Thymus (tissue), 14 donors: ENCODE measurements at places on chromosomes 5 and 9.

GRCh38 chr5:29169886-29170285 is 2023.6 kb upstream of the CDH6 start:
- DNase-seq, result no peak

DNA sequence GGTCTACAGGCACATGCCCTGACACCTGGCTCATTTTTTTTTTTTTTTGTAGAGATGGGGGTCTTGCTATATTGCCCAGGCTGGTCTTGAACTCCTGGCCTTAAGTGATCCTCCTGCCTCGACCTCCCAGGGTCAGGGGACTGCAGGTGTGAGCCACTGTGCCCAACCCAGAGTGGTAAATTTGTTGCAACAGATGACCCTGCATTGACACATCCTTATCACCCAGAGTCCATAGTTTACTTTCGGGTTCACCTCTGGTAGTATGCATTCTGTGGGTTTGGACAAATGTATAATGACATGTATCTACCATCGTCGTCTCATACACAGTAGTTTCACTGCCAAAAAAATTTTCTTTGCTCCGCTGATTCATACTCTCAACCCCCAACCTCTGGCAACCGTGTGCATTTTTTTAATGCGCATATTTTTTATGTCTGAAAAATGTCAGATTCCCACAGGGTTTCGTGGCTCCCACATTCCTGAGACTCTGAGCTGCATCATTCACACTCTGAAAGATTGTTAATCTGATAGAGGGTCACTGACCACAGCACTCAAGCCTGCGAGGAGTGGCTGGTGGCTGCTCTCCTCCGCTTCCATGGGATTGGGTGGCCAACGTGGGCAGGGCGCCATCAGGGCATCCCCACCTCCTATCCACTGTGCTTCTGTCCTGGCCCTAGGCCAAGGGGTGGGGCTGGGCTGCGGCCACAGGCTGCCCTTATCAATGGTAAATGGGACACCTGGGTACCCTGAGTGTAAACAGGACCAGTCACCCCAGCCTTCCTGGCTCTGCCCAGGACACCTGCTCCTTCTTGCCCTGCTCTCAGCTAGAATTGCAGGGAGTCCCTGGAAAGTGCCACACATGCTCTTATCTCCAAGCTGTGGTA is 9.6 kb downstream of the NDST1 start:
- no peak for DNase-seq

DNA sequence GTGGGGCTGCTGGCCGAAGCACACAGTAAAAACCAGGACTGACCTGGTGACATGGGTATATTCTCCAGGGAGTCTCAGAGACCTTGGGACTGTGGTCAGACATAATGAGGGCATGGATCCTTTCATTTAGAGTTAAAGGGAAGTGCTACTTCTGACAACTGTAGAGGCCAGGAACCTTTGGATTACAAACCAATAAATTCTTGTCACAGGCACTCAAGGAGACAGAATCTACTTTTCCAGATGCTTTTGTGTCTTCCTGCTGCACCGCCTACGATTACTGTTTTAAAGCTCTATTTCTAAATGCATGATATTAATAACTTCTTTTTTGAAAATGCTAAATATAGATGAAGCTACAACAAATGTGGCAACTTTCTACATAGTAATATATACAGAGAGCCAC is 106.5 kb upstream of the LPAR1 start:
- DNase-seq, result no peak

DNA sequence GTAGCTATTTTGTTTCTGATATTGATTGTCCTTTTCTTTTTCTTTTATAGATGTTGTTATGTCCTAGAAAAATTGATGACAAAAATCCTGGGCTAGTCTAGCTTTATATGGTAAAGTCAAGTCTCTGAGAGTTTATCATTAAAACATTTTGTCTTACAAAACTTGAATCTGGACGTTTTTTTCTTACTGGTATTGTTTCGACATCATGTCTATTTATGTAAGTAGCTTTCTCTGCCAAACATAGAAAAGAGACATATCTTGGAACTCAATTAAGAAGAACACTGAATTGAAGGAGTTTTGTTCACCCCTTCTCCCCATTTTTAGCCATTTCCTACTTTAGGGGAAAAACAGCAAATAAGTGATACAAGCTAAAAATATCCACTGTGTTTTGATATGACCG is 151.5 kb downstream of the ISOC1 start:
- DNase-seq, result no peak

- DNase-seq, result no peak
Measured at GRCh38 chr5:93620487-93621326, 37.7 kb downstream of the NR2F1 start.

GRCh38 chr5:17730421-17730820 is 96.2 kb downstream of the TAF11L14 start:
- DNase-seq, result no peak

- DNase-seq, result no peak
Measured at GRCh38 chr5:79401216-79401615, 112.7 kb downstream of the HOMER1 start.

DNA sequence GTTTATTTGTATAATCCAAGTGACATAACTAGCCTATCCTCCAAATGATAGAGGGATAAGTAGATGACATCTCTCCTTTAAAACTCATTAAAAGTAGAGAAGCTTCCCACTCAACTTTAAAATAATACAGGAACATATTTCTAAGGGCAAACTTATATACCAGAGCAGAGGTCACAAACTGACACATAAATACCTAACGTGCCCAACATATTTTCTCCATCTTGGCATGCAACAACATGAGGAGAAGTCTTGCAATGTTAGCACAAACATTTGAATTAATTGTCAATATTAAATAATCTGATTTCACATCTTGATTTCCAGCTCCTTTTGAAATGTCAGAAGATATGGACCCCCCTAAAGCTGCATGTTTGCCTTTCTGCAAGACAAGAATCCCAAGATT is 335.0 kb downstream of the DEPDC1B start:
- DNase-seq, result no peak

DNA sequence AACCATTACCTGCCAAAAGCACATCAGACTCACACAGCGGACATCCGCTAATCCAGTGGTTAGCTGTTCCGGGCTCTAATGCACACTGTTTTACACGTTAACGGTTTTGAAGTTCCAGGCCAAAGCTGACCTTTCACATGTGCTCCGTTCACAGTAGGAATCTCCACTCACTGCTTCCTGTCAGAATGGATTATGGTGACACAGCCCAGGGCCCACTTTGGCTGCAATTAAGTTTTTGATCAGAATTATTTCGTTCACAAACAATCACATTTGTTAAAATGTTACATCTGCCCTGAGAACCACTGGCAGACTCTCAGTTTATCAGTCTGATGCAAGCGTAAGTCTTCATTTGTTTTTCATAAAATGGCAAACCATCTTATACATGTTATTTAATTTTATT is 30.2 kb upstream of the CATSPER3 start:
- DNase-seq, result no peak

DNA sequence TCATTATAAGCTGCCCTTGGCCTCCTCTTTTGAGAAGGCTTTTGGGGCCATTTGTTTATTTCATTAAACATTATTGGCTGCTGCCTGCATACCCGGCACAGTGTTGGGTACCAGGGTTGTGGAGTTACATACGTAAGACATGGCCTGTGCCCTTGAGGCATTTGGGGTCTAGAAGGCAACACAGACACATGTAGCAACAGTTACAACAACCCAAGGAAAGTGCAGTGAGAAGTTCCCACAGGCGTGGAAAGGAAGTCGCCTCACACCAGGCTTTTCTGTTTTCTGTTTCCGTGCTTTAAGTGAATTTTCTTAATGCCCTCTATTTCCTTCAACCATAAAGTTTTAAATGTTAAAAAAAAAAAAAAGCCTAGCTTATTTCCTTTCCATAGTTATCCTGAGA is 47.4 kb downstream of the GALNT10 start:
- no peak for DNase-seq

- no peak for DNase-seq
Measured at GRCh38 chr5:106392766-106393165, 1278.0 kb downstream of the EFNA5 start.

- no peak for DNase-seq
Measured at GRCh38 chr5:1480217-1480616, 35.0 kb upstream of the SLC6A3 start.

DNA sequence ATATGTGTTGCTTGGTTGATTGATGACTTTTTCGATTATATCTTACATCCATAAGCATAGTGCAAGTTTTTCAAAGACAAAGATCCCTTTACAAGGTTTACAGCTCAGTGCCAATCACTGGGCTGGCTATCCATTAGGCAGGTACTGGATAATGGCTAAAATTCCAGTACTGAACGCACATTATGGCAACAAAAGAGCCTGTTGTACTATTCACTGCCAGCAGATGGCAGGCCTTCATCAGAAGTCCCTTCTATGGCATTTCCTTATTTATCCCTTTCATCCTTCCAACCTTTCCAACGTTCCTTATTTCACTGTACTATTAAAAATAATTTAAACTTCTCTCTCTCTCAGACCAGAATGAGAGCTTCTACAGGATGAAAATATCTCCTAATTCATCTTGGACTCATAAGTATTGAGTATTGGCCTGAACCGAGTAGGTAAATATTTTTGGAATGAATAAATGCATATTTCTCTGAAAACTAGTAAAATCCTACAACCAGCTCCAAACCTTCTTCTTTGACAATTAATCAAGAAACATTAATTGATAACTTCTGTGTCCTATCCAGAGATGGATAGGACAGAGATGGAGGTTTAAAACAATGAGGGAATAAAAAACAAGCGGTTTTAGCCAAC is 6.7 kb upstream of the WNT8A start:
- no peak for DNase-seq

DNA sequence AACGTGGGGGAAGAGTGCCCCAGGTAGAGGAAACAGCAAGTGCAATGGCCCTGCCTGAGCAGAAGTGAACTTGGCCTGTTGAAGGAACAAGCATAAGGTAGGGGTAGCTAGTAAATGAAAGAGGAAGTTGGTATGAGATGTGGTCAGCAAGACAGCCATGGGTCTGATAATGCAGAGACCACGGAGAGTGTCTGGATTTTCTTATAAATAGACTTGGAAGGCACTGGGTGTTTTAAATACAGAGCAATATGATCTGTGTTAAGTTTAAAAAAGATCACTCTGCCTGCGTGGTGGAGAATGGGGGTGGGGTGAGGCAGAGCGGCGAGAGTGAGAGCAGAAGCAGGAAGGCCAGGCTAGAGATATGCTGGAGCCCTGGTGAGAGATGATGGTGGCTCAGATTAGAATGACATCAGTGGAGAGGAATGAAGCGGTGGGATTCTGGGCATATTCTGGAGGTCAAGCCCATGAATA is 4.2 kb downstream of the ADAM19 start:
- DNase-seq, result no peak

- DNase-seq, result no peak
Measured at GRCh38 chr9:78357165-78357873, 60.4 kb downstream of the PSAT1 start.

DNA sequence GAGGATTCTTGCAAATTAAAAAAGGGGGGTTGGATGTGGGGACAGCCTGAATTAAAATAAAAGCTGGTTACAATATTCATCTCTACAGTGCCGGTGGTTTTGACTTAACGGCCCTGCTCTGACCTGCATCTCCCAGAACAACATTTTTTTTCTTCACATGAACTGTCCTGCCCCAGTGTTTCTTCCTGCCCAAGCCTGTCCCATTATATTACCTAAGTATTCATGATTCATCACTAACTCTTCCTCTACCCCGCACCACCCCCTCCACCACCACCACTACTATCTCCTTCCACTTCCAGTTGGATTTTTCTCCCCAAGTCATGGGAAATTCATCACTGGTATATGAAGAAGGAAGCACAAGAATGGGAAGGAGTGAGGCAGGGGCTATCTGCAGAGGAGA is 90.1 kb downstream of the ZFAND5 start:
- DNase-seq, result no peak

- DNase-seq, result no peak
Measured at GRCh38 chr5:125190232-125191087, 444.0 kb upstream of the ZNF608 start.

DNA sequence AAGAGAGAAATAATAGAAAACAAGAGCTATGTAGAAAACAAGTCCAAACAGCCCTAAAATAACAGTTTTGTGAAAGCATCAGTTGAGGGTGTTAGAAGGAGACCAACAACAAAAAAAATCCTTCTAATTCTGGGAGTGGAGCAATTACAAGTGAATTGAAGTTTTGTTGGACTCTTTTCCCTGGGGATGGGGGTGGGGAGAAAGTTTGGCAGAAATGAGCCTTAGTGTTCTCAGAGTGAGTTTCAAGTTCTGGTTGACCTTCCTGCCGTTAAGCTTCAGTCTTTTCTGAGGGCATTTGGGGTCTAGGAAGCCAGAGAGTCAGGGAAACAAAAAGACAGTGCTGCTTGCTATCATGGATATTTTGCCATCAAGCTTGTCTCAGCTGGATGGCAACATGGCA is 106.3 kb upstream of the TRIM32 start:
- no peak for DNase-seq

DNA sequence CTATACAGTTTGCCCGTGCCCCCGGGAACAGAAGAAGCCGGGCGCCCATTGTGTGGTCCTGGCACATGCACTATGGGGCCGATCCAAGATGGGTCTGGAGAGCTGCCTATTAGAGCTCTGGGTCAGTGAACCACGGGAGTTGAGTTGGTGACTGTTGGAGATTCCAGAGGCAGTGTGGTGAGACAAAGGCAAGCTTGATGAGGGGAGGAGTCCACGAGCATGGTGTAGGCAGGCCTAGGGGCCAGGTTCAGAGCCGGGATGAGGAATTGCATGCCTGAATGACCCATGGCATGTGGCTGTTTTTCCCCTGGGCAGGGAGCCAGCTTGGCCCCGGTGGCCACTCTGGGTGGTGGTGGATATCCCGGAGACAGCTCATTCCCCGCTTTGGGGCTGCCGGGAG is 84.4 kb upstream of the STC2 start:
- no peak for DNase-seq

GRCh38 chr9:128245421-128246151 is 30.2 kb downstream of the GOLGA2 start:
- peak; percentile 24 for DNase-seq

DNA sequence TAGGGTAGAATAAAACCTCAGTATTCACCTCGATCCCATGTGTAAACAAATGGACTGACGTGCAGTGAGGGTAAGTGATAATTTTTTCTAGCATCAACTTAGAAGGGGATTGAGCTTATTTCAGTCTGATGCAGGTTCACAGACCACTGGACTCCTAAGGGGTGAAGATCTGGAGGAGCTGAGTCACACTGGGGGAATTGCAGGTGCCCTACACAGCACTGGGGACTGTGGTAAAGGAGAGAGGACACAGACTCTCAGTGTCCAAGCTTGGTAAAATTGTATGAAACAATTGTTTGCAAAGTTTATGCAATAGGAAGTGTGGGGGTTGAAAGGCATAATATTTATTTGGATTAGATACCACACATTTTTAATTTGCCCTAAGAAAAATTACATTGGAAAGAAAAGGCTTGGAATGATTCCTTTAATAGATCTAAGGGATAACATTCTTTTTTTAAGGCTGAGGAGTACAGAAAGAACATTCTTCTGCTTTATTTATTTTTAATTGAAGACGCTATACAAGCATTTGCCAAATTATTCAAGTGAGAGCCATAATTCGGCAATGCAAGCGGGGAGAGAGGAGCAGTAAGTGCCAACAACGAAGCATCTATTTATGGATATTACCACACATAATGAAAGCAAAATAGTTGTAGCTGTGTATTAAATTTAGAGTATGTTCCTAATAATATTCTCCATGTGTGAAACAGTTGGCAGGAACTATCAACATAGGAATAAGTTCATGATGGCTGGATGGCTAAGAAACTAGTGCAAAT is 766.9 kb upstream of the ADAMTS16 start:
- no peak for DNase-seq
